ENCODE measurements at places on chromosomes 7 and 10.

DNA sequence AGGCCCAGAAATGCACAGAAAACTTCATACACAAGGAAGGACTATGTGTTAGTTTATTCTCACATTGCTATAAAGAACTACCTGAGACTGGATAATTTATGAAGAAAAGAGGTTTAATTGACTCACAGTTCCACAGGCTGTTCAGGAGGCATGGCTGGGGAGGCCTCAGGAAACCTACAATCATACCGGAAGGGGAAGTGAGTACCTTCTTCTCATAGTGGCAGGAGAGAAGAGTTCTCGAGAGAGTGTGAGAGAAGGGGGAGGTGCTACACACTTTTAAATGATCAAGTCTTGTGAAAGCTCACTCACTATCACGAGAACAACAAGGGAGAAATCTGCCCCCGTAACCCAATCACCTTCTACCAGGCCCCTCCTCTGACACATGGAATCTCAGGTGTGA, 16.8 kb upstream of the RAMP3 start:
- no peak for DNase-seq

DNA sequence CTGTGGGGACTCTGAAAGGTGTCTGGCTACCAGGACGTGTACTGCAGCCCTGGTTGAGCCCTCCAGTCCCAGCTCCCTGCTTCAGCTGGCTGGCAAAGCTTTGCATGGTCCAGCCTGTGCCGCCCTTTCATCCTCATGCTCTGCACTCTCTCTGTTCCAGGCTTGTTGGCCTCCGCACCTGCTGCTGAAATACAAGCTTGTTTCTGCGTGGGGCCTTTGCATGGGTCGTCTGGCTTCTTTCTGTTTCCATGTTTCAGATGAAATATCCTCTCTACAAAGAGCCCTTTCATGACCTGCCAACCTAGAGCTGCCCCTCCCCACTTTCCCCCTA, 45.9 kb downstream of the TSPAN15 start:
- DNase-seq = no peak

- no peak for DNase-seq
Measured at GRCh38 chr10:43042503-43043341, 34.1 kb upstream of the RET start.

DNA sequence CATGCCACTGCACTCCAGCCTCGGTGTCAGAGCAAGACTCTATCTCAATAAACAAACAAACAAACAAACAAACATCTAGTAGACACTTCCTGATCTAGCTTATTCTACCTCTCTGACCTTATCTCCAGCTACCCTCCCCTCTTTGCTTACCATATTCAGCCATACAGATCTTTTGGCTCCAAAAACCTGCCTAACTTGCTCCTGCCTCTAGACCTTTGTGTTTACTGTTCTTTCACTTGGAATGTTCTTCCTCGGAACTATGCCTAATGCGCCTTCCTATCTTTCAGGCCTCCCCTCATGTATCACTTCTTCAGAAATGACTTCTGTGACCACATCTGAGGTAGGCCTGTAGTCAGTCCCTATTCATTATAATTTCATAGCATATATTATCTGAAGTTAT, 20.3 kb upstream of the WNT8B start:
- no peak for DNase-seq

- DNase-seq = no peak
Measured at GRCh38 chr10:63596924-63597323, 75.7 kb downstream of the REEP3 start.

- DNase-seq = no peak
Measured at GRCh38 chr7:134720091-134720935, 59.1 kb upstream of the CALD1 start.

DNA sequence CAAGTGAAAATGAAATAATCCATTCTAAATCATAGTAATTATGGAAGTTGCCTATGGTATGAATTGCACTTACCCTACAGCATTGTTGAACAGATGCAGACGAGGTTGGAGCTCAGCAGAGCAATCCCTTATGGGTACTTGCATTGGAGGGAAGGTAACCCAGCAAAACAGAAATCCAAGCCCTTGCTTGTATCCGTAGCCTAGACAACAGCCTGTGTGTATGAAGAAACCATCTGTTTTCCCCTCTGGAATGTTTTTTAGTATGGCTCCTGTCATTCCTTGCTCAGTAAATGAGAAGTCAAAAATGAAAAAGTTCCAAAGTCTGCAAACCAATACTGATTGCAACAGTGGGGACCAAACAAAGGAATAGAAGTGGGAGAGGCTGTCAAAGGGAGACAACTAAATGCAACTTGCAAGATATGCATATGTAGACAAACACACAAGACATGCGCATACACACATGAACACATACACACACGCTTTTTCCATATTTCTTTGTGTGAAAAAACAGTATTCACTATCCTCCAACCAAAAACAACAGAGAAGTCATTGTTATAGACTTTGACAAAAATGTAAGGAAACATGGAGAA, 260.8 kb downstream of the DYNC1I1 start:
- DNase-seq = no peak

GRCh38 chr7:20365486-20365885, 34.8 kb downstream of the ITGB8 start:
- DNase-seq = no peak

GRCh38 chr7:29884399-29885272, 78.3 kb downstream of the WIPF3 start:
- DNase-seq = no peak

DNA sequence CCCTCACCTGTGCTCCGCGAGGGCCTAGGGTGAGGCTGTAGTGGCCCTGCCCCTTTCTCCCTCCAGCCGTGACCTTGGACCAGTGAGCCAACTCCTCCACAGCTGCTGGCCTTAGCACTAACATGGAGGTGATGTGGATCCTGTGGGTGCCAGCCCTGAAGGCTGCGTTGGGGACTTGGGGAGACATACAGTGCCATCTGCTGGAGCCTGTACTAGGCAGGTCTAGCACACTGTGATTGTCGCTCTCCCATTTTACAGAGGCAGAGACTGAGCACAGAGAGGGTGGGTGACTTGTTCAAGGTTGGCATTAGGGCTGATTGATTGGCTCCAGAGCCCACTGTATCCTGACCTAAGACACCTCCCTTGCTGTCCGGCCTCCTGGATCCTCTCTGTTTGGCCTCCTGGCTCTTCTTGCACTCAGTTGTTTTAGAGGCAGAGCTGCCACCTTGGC, 37.6 kb downstream of the PRF1 start:
- no peak for DNase-seq

- no peak for DNase-seq
Measured at GRCh38 chr7:84454174-84454959, 259.8 kb upstream of the SEMA3A start.

DNA sequence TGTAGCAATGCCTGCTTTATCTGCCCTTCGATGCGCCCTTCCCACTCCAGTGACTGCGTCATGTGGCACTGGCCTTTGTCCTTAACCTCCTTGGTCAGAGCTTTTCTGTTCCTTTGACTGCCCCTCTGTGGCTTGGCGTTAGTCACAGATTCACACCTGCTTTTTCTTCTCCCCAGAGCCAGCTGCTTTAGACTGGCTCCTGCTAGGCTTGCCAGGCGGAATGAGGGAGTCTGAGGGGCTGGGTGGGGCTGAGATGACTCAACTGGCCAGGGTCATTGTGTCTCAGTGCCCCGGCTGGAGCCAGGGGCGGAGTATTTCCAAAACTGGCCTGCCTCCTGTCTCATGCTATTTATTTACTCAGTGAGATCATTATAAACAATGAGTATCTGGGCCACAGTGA, 194.1 kb downstream of the EMX2 start:
- DNase-seq = no peak

DNA sequence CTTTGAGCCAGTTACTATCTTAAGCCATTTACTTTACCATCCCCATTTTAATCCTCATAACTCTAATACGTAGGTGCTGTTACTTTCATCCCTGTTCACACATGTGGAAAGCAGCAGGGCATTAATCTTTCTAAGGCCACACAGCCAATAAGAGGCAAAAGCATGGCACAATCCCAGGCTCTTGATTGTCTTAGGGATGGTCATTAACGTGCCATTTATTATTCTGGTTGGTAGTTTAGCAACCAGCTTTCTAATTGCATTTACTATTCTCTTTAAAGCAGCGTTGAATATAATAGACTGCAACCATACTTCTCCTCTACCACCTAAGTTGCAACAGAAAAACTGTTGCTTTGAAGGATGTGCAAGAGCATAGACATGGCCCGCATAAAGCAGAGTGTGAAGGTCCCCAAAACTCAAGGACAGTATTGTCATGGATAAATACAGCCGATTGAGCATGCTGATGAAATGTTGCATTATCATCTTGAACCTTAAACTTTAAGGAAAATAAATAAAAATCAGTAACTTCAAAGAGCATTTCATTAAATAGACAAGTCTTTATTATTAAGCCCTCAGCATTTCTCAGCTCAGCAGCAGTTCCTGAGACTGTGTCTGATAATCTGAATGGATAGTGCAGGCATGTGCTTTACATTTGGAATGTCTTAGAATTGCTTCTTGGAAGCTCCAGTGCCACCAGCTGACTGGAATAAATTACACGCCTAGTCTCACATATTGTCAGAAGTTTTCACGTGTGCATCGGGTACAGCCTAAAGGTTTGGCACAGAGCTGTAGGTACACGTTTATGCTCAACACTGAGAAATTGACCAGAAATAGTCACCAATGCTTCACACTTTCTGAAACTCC, 467.1 kb downstream of the SDK1 start:
- no peak for DNase-seq

DNA sequence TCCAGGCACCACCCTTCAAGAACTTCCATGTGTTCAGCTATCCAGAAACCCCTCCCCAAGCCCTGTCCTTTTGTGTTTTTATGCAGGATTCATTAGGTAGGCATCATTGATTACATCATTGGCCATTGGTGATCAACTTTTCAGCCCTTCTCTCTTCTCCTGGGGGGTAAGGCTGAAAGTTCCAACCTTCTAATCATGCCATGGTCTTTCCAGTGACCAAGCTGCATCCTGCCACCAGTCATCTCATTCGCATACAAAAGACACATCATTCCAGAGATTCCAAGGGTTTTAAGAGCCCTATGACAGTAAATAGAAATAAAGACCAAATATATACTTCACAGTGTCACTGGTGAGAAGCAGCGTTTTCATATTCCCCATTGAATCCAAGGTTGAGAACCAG, 48.2 kb downstream of the DNAJC12 start:
- DNase-seq = no peak

DNA sequence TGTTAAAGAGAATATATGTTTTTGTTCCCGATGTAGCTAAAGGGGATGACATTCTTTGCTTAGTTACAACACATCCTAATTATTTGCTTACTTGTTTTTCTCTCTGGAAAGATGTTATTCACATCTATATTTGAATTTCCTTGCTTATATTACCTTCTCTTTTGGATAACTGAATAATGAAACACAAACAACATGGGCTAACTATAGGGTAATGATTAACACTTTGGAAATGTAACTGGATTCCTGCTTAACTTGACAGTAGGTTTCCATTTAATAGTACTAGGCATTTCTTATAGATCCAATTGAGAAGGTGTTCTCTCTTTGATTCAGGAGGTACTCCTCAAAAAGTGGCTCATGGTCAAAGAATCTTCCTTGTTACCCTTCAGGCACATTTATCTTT, 141.1 kb downstream of the CCSER2 start:
- DNase-seq = no peak

DNA sequence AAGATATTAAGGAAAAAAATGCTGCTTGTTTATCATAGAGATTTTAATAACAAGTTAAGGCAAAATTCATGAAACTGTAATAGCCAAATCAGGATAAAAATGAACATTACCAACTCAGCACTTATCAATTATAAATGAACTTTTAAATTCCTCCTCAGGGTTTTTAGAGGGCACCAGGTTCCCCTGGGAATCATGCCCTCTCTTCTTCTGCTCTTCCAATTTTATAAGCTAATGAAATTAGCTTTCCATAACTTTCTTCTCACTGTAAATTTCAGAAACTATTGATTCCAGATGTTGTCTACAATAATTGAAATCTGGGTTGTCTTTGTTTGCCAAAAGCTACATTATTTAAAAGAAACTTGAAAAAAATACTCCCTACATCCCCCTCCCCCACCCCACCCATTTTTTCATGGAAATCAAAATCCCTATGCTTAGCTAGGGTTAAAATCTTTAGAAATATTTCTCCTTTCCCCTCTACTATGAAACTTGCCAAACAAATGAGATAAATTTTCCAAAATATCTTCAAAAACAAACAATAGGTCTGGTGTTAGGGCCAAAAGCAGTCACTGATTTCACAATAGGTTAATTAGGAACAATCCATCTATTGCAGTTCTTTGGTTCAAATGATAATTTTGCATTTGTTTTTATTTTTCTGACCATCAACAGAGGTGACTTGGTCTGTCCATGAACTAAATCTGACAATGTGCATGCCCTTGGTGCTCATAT, 187.7 kb downstream of the DOCK4 start:
- no peak for DNase-seq

DNA sequence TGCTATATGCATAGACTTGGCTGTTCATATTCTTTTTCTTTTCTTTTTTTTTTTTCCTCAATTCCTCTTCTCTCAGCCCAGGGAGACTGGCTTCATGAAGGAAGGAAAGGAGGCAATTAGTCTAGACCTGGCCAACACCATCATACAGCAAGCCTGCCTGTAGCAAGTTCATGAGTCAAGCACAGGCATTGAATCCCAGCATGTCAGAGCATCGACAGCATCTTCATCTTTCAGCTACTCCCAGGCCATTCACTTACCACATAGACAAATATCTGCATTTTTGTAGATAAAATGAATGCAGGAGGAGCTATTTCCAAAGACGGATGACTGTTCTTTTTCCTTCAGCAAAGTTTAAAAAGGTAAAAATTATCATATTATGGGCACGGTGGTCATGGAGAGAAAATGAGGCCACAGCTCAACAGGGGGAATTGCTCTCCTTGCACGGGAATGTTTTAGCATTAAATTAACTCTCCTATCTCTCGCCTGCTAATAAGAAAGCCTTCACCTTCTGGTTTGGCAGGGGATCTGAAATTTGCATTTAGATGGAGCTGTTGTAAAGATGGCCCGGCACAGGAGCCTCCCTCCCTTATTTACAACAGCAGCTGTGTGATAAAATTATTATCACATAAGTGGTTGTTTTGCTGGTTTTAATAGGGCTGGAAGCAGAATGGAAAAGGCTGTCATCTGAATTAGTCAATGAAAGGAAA, 626.5 kb upstream of the AUTS2 start:
- DNase-seq = no peak

GRCh38 chr7:93414574-93414973, 159.9 kb downstream of the CALCR start:
- no peak for DNase-seq

DNA sequence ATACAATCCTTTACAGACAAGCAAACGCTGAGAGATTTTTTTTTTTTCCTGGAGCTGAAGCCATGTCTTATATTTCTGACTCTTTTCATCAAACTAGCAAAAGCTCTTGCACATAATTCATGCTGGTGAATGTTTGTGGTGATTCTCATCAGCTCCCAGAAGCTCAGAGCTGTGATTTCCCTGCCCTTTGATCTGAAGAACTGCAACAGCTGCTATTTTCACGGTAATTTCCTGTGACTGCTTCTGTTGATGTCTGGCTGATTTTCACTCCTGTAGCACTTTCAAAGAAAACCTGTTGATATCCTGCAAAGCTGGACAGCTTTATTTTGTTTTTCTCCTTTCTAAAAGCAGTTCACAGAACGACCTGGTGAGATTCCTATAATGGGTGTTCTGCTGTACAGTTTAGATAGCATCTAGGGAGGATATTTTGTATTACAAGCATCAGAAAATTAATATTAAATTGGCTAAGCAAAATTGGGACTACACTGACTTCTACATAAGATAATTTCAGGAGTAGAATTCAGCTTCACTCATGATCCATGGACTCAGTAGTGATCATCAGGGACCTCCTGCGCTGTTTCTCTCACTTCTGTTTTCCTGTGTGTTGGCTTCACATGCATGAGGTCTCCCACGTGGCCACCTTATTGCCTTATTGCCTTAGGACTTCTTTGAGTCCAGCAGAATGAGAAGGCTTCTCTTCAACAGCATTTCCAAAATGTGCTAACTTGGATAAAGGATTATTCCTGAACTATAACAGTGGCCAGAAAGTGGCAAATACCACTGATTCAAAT, 1111.6 kb upstream of the SORCS1 start:
- no peak for DNase-seq

All from activated CD4-positive, alpha-beta T cell treated with anti-CD3 and anti-CD28 coated beads, Interleukin-2, amount 50 U/mL, for 24 hours (primary cell).